OCI-LY7 (cell line): ENCODE measurements at places on chromosomes 12 and 14. TPM values are rescaled to one million over a fixed set of nuclear protein-coding genes. Genes with fewer than 3 reads are reported as not detected.

- no peak for DNase-seq
These were observed 91.4 kb downstream of the PLEKHA5 start for GRCh38 chr12:19220852-19221466.

DNA sequence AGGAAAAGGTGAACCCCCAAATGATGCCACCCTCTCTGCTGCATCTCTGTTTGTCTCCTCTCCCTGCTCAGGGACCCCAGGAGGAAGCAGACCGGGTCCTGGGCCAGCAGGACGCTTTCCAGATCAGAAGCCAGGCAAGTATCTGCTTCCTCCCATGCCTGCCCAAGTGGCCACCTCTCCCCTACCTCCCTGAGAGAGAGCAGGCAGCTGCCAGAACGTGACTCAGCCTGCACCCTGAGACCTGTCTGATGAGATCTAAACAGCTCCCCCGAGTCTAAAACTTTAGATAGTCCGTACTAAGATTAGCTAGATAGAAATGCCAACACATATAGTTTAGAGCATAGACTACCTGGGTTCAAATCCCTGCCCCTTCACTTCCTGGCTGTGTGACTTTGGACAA lies 31.2 kb upstream of the OAS1 start:
- DNase-seq = no peak

Gene KLRC2
- not detected in 2 replicates for total RNA-seq

DNA sequence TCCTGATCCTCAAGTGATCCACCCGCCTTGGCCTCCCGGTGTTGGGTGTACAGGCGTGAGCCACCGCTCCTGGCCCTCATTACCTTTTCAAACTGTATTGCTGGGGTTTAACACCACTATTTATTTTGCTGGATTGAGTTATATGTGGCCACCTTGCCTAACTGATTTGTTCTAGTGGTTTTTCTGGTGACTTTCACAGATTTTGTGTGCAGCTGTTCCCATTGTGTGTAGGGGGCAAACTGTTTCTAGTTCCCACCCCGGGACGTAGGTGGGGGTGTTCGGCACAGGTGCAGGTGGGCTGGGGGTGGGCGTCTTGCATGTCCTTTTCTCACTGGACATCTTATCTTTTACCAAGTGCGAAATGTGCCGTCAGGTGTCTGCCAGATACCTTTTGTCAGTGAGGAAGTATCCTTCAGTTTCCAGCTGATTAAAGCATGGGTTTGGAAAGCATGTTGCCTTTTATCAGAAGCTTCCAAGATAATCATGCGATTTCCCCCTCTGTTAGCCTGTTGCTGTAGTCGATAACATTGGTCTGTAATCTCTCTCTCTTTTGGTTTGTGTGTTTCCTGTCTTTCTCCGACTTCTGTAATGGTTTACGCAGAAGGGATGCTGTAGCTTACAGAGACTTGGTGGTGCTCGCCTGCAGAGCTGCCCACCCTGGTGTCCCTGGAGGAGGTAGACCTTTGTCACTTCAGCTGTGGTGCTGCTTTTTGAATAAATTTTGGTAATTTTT lies 33.6 kb downstream of the AACS start:
- DNase-seq = no peak

Gene PTHLH
- not detected in 2 replicates for total RNA-seq

DNA sequence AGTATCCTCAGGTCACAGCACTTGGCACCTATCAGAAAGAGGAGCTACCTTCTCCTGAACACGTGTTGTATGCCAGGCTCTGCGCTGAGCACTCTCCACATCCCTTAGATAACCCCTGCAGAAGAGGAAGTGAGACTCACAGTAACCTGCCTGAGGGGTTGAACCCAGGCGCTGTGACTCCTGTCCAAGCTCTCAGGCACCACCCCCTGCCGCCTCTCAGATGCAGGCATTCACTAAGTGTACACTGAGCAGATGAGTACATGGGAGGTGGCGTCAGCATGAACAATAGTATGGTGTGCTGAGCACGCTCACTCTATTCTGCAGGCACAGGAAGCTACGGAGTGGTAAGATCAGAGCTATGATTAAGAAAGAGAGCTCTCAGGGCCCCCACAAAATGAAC lies 21.0 kb upstream of the RIC8B start:
- DNase-seq = peak; percentile 92

DNA sequence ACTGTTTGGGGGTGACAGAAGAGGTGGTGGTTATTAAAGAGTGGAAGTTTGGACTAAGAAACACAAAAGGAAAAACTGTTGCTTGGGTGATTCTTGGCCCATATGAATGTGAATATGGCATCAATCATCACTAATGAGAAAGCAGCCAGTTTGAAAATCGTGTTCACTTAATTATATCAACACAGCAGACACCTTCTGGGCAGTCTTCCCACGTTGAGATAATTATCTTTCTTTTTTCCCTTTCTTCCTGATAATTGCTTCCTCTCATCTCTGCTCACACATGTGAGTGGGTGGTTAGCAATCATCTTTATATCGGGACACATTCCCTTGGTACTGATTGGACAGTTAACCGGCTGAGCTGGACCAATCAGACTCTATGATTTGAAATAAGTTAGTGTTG lies 539.7 kb downstream of the AACS start:
- DNase-seq = no peak

DNA sequence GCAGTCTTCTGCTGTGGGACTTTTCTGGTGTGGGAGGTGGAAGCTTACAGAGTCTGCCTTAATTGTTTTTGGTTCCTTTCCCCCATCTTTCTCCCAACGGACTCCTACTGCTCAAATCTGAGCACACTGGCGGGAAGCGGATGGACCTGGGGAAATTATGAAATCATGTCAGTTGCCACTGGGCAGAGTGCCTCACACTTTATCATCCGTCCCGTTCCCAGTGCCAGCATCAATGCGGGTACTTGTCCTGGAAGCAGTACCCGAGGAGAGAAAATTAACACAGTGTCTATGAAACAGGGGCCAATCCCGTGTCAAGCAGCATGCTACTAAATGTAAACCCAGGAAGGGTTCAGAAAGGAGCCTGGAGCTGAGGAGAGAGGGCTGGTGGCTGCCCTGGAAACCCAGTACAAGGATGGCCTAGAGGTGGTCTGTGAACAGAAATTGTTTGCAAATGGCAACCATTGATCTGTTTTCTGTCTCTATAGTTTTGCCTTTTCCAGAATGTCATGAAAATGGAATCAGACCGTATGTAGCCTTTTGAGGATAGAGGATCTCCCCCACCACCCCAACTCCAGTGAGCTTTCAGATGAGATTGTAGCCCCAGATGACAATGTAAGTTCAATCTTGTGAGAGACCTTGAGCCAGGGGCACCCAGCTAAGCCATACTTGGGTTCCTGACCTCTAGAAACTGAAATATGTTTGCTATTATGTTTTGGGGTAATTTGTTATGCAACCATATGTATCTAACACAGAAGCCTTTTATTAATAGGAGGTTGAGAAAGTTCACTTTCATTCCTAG lies 908 bp upstream of the CDKL1 start:
- DNase-seq = no peak

DNA sequence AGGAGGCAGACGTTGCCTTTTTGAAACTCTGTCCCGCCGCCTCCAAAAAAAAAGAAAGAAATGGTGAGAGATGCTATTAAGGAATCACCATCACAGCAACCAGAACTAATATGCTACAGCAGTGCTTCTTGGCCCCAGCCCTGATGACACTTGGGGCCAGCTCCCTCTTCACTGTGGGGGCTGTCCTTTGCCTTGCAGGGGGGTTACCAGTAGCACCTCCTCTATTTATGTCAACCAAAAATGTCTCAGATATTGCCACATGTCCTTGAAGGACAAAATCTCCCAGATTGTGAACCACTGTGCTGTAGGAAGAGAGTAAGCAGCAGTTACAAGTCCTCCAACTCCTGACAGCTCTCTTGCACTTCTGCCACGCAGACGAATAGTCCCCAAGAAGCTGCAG lies 76.4 kb downstream of the LRRC74A start:
- DNase-seq = no peak

GRCh38 chr12:90995010-90995409 lies 9.8 kb downstream of the EPYC start:
- no peak for DNase-seq

DNA sequence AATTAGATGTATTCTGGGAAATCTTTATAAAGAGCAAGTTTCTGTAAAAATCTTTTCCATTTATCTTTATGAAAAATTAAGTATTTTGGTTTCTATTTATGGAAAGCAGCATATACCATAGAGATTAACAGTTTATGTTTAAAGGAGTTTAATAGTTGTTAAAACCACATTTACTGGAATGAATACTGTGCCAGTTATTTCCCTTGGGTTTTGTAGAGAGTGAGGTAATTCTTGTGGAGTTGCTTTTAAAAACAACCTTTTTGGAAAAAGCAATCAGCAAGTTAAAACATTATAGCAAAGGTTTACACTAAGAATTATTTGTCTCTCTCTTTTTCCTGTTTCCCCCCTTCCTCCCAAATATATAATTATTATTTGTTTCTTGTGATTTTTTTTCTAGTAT lies 34.9 kb downstream of the AEBP2 start:
- no peak for DNase-seq

Gene SLCO1B1
- not detected in 2 replicates for total RNA-seq

DNA sequence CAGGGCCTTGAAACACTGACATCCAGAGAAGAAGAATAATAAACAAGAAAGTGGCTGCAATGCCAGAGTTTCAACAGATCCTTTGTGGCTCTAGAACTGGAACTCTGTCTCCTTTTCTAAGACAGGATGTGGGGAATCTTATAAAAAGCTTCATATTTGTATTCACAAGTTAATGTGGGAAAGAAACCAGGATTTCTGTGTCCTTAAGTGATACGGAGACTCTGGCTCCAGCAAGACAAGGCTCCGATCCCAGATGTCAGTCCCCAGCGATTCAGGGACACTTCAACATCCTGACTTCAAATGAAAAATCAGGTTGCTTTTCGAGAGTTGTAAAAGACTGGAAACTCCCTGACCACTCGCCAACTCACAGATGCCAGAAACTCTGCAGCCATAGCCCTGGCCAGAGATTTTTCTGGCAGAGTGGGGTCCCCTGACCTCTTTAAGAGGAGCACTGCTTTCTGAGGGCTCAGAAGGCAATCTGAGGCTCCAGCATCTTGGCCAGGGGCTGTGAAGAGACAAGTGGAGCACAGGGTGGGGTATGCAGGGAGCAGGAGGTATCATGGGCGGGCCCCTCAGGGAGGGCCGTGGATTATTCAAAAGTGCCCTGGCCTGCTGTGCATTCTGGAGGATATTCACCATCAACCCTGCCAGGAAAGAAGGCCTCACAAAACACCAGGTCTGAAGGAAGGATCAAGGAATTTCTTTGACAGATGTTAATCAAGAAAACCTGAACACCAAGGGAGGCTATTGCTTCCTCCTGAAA lies 53.3 kb downstream of the TMX1 start:
- DNase-seq = no peak

DNA sequence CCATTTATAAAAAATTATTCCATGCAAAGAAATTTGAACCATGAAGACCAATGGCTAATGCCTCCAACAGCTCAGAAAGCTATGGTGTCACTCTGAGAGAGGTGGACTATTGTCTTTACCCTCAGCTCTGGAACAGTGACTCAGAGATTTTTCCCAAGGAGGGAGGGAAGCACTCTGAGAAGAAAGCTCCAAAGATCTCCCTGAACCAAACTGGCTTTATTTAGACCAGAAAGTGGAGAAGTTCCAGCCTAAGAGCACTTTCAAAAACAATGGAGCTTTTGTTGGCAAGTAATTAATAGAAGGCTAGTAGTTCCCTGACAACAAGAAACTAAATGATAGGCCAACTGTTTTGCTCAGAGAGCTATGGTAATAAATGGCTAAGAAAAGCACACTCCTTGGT lies 599.9 kb upstream of the MDGA2 start:
- no peak for DNase-seq

DNA sequence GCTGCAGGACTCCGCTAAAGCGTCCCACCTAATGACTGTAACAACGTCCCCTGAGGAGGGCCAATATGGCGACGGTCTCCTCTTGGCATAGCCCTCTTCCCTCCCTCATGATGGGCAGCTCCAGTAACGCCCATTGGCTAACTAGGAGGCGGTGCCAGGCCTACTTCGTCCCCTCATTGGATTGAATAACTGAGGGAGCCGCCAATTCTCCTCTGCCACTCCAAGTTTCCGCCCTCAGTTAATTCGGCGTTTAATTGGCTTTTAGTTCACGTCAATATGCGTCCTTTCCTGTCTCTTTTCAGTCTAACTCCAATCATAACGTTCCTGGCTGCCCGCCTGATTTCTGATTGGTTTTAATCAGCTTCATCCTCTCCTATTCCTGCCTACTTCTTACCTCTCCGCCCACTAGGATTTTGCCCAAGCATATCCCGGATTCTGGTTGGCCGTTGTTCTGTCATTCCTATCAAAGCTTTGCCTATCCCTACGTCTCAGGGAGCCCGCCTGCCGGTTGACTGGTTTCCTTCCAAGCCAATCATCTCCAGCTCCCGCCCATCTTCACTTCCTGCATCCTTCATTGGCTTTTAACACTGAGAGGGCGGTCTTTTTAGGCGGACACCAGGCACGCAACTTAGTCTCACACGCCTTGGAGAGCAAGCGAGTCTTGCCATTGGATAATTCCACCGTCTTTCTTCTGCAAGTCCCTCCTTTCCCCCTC lies 430 bp upstream of the SP1 start:
- DNase-seq = peak; percentile 100

GRCh38 chr12:24582954-24583601 lies 365.8 kb downstream of the BCAT1 start:
- DNase-seq = no peak

- no peak for DNase-seq
These were observed 13.4 kb upstream of the DRAM1 start for GRCh38 chr12:101863981-101864380.

Gene HCAR1
- 0.07 TPM in 1 of 2 replicates, not detected in the other for total RNA-seq

DNA sequence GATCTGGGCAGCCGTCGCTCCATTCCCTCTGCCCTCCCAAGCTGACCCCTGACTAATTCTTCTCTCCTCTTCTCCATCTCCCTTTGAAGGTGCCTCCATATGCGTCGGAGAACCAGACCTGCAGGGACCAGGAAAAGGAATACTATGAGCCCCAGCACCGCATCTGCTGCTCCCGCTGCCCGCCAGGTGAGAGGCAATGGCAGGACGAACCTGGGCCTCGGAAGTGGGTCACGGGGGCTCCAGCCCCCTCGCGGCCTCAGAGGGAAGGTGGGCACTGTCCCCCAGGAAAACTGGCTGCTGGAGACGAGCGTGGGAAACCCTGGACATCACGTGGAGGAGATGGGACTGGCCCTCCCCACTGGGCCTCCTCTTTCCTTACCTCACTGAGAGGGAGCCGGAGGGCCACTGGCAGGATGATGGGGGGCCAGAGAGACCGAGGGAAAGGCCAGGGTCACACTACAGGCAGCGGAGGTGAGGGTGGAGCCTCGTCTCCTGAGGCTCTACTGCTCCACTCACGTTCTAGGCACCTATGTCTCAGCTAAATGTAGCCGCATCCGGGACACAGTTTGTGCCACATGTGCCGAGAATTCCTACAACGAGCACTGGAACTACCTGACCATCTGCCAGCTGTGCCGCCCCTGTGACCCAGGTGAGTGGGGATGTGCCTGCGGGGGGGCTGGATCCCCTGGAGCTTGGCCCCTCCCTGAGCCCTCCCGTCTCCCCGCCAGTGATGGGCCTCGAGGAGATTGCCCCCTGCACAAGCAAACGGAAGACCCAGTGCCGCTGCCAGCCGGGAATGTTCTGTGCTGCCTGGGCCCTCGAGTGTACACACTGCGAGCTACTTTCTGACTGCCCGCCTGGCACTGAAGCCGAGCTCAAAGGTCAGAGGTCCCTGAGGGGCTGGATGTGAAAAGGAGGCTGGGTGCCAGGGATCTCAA lies 806 bp downstream of the LTBR start:
- DNase-seq = no peak

- DNase-seq = no peak
These were observed 84.1 kb downstream of the KIF26A start for GRCh38 chr14:104222396-104223036.
